ENCODE measurements at places on chromosomes 3 and 15.

GRCh38 chr3:117744935-117745334 lies 1035.4 kb downstream of the TUSC7 start:
- no peak for DNase-seq

- DNase-seq, result no peak
Measured at GRCh38 chr3:43364926-43365325, 78.6 kb downstream of the SNRK start.

DNA sequence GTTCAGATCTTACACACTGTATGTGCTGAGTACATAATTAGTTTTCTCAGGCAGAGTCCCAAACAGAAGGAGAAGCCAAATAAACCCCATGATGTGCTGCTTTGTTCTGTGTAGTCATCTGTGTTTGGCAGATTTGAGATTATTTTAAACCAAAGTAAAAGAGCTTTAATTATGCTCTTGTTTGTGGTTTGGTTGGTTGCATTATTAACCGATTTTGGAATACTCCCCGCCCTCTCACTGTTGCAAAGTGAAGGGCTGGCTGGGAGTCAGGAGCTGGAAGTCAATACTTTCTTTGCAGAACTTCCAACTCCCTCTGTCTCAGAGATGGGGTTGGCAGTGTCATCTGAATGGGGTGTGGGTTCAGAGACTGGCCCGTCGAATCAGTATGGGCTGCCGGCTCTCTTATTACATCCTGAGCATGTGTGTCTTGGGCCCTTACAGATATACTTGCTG lies 34.4 kb downstream of the SLCO3A1 start:
- no peak for DNase-seq

DNA sequence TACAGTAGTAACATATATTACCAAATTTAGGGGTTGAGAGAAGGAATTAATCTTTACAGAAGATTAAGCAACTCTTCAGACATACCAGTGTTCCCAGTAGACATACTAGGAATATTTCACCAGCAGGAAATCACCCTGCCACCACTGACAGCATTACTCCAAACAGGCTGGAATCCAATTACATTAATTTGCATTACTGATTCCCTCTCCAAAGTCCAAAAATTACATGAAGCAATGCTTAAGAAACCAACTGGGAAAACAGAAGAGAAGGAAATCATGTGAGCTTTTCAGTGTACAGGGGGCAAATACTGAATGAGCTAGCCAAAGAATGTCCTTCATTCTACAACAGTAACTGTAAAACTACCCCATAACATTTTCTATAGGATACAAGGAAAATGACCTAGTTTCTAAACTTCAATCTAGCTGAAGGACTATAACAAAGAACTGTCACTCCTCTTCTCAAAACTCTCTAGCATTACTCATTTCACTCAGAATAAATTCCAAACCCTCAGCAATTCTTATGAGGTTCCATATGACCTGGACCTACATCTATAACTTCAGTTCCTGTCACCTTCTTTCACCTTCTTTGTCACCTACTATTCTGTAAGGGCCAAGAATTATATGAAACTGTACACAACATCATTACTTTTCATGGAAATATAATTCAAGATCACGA lies 72.7 kb downstream of the INO80 start:
- no peak for DNase-seq

GRCh38 chr3:156166808-156167207 lies 46.4 kb downstream of the KCNAB1 start:
- DNase-seq, result no peak
